ENCODE measurements at places on chromosomes 2 and 18. TPM values are rescaled to one million over a fixed set of nuclear protein-coding genes. Genes with fewer than 3 reads are reported as not detected.

The SERPINB2 gene
- total RNA-seq, result 2.0 TPM

- H3K27me3 ChIP-seq, result no peaks in the 10 kb centered on the region
- no peaks in the 10 kb centered on the region for H3K36me3 ChIP-seq
- no peak overlapping the region for H3K4me3 ChIP-seq
- DNase-seq, result no peak
- no peak overlapping the region for H3K27ac ChIP-seq
Measured at GRCh38 chr2:164595031-164595430, 26.3 kb downstream of the GRB14 start.

DNA sequence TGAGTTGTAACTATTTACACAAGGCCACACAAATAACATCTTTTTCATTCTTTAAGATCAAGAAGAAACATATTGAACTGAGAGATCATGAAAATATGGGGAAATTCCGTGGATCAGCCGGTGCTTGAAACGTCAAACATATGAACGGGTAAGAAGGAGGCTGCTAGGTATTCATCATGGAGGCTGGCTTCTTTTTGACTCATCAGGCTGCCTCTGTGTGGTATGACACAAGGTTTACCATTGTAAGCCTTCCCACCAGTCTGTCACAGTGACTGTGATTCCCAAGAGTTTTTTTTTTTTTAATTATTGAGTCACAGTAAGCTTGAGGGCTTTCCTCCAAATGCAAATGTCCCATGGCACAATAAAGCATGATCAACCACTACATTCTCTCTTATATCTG lies 506.9 kb downstream of the BCL11A start:
- no peaks in the 10 kb centered on the region for H3K4me1 ChIP-seq
- DNase-seq, result no peak
- H3K36me3 ChIP-seq, result no peaks in the 10 kb centered on the region
- H3K4me3 ChIP-seq, result no peak overlapping the region
- H3K27ac ChIP-seq, result no peak overlapping the region

DNA sequence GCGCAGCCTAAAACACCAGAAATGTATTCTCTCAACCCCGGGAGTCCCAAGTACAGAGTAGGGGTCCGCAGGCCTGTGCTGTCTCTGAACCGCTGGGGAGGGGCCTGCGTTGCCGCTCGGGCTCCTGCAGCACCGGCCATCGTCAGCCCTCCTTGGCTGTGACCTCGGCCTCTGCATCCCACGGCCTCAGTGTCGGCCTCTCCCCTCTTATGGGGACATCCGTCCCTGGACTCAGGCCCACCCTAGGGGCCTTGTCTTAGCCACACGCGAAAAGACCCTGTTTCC lies 50.5 kb downstream of the KCNG2 start:
- DNase-seq, result no peak
- H3K27me3 ChIP-seq, result no peaks in the 10 kb centered on the region
- no peak overlapping the region for H3K4me3 ChIP-seq
- H3K4me1 ChIP-seq, result no peaks in the 10 kb centered on the region

The UGT1A6 gene
- total RNA-seq, result not detected

The SEC11C gene
- 31.8 TPM for total RNA-seq

GRCh38 chr2:150135223-150135883 lies 352.1 kb downstream of the RND3 start:
- no peak overlapping the region for H3K27ac ChIP-seq
- no peak for DNase-seq
- H3K4me3 ChIP-seq, result no peak overlapping the region
- H3K27me3 ChIP-seq, result no peaks in the 10 kb centered on the region
- no peaks in the 10 kb centered on the region for H3K36me3 ChIP-seq
- no peaks in the 10 kb centered on the region for H3K4me1 ChIP-seq

The SPC25 gene
- total RNA-seq, result 0.93 TPM

DNA sequence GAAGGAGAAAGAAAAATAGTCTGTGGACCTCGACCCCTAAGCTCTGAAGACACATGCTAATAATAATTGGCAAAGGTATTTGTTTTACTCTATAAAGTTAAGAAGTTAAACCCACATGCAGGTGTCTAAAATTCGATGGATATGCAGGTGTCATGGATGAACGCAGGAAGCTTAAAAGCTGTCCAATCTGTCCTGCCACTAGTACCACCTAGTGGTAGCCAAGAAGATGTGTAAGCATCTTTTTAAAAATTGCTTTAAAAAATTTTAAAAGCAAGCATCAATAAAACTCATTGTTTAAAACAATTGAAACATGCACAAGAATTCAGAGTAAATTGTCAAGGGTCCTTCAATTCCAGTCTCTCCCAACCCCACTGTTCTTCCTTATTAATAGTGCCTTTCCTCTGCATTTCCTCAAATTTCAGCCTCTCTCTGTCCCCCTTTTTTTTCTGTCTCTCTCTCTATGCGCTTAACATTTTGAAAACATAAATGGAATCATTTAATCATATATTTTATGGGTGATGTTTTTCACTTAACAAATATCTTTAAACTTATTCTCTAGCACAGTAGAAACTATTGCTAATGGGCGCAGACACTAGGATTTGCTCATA lies 30.6 kb upstream of the PPP3R1 start:
- no peaks in the 10 kb centered on the region for H3K4me1 ChIP-seq
- no peak overlapping the region for H3K4me3 ChIP-seq
- H3K27ac ChIP-seq, result no peak overlapping the region
- no peak for DNase-seq

DNA sequence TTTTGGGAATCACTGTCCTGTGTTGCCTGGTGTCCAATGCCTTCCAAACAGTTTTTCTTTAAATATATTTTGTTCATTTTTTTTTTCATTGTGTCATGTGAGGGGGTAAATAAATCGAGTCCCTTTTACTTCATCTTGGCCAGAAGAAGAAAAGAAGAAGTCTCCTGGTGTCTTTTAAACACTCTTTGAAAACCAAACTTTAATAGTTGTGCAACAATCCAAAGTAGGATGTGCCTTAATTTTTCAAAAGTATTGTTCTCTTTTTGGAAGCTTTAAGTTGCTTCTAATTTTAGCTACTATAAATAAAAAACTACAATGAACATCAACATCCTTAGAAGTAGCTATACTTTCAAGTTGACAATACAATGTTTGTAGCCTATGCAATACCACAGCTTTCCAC lies 154.9 kb downstream of the ATAD2B start:
- no peak overlapping the region for H3K4me3 ChIP-seq
- H3K27ac ChIP-seq, result no peak overlapping the region
- H3K27me3 ChIP-seq, result no peaks in the 10 kb centered on the region
- no peaks in the 10 kb centered on the region for H3K4me1 ChIP-seq
- no peak for DNase-seq

GRCh38 chr2:197097578-197098366 lies 171.3 kb upstream of the PGAP1 start:
- peaks cover 5% of the 10 kb centered on the region for H3K36me3 ChIP-seq
- H3K27ac ChIP-seq, result no peak overlapping the region
- H3K27me3 ChIP-seq, result no peaks in the 10 kb centered on the region

The GAL3ST2 gene
- not detected for total RNA-seq

The MYO7B gene
- 0.32 TPM for total RNA-seq

DNA sequence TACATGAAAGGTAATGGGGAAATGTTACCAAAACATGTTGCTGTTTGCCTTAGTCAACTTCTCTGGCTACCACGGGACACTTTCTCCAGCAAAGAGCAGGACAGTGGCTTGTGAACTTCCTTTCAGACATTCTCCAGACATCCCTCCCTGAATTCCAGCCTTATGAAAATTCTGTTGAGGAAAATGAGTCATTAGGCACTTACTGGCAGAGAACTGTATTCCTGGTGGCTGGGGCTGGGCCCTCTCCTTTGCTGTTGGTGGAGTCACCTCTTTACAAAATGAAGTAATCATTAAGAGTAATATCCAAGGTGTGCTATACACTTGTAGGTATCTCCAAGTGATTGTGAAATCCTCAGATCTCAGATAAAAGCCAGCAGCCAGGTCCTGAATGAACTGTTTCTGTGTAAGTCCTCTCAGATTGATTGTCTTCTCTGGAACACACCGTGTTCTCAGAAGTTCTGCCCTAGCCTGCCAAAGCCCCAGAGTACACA lies 1.3 kb upstream of the FAP start:
- peak overlapping the region; percentile 34 for H3K4me3 ChIP-seq
- H3K27me3 ChIP-seq, result no peaks in the 10 kb centered on the region
- peak overlapping the region; percentile 88 for H3K27ac ChIP-seq
- peak; percentile 61 for DNase-seq

- no peak overlapping the region for H3K27ac ChIP-seq
- no peak for DNase-seq
- no peak overlapping the region for H3K4me3 ChIP-seq
- H3K27me3 ChIP-seq, result no peaks in the 10 kb centered on the region
- no peaks in the 10 kb centered on the region for H3K36me3 ChIP-seq
Measured at GRCh38 chr2:180359522-180360282, 352.6 kb upstream of the CWC22 start.

GRCh38 chr2:226489775-226490541 lies 309.7 kb downstream of the IRS1 start:
- no peaks in the 10 kb centered on the region for H3K4me1 ChIP-seq
- H3K27ac ChIP-seq, result no peak overlapping the region
- no peak for DNase-seq
- H3K4me3 ChIP-seq, result no peak overlapping the region

The MAPRE3 gene
- 16.1 TPM for total RNA-seq

The POLE4 gene
- total RNA-seq, result 59.3 TPM

The SERPINB4 gene
- not detected for total RNA-seq

DNA sequence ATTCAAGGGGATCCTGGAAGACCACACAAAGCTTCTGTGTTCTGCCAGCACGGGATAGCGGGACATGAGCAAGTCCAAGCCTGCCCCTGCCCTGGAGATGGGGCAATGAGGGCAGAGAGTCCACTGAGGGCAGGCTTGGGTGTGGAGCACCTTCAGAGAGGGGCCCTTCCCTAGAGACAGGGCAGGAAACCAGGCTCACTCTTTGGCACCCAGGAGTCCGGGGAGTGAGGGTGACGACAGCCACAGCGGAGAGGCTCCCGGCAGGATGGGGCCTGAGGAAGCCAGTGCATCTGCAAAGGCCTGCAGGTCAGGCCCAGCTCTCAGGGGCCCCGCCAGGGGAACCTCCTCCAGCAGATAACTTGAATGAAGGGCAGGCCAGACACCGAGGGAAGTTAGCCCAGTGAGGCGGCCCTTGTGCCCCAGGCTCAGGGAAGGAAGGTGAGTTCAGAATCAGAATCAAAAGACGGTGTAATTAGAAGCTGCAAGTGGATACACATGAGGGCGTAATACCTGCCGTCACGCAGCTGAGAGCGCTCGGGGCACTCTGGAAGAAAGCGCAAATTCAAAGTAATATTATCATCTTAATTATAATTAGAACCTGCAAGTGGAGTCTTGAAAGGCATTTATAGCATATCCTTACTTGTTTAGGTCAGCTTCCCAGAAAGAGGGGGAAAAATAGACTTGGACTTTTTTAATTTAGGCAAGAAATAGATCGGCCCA lies 142.6 kb upstream of the LGALSL start:
- no peak overlapping the region for H3K27ac ChIP-seq
- H3K4me1 ChIP-seq, result no peaks in the 10 kb centered on the region
- no peaks in the 10 kb centered on the region for H3K36me3 ChIP-seq
- H3K27me3 ChIP-seq, result no peaks in the 10 kb centered on the region
- peak; percentile 66 for DNase-seq

GRCh38 chr18:70558371-70558770 lies 269.5 kb downstream of the SOCS6 start:
- H3K4me3 ChIP-seq, result no peak overlapping the region
- DNase-seq, result no peak
- no peaks in the 10 kb centered on the region for H3K4me1 ChIP-seq
- H3K36me3 ChIP-seq, result no peaks in the 10 kb centered on the region
- H3K27me3 ChIP-seq, result no peaks in the 10 kb centered on the region

GRCh38 chr2:240200230-240201051 lies 60.0 kb upstream of the OTOS start:
- H3K27me3 ChIP-seq, result no peaks in the 10 kb centered on the region
- H3K4me1 ChIP-seq, result no peaks in the 10 kb centered on the region
- no peaks in the 10 kb centered on the region for H3K36me3 ChIP-seq
- DNase-seq, result peak; percentile 17

GRCh38 chr2:239343946-239344856 lies 56.6 kb downstream of the HDAC4 start:
- DNase-seq, result no peak
- no peak overlapping the region for H3K27ac ChIP-seq
- H3K4me3 ChIP-seq, result no peak overlapping the region
- no peaks in the 10 kb centered on the region for H3K4me1 ChIP-seq
- H3K36me3 ChIP-seq, result no peaks in the 10 kb centered on the region

GRCh38 chr18:49359732-49360444 lies 100.6 kb downstream of the DYM start:
- H3K36me3 ChIP-seq, result peaks cover 4% of the 10 kb centered on the region
- H3K4me1 ChIP-seq, result peaks cover 3% of the 10 kb centered on the region
- no peak overlapping the region for H3K4me3 ChIP-seq
- H3K27ac ChIP-seq, result no peak overlapping the region
- H3K27me3 ChIP-seq, result no peaks in the 10 kb centered on the region
- no peak for DNase-seq

The TTN gene
- total RNA-seq, result 4.8 TPM

The CCDC74B gene
- 2.6 TPM for total RNA-seq

The HAAO gene
- 22.0 TPM for total RNA-seq

- DNase-seq, result no peak
- H3K4me1 ChIP-seq, result no peaks in the 10 kb centered on the region
- H3K4me3 ChIP-seq, result no peak overlapping the region
- H3K27me3 ChIP-seq, result no peaks in the 10 kb centered on the region
- H3K27ac ChIP-seq, result no peak overlapping the region
Measured at GRCh38 chr2:237306787-237307170, 107.2 kb downstream of the COL6A3 start.

- H3K4me3 ChIP-seq, result no peak overlapping the region
Measured at GRCh38 chr2:207341112-207341750, 175.5 kb upstream of the KLF7 start.

- H3K4me3 ChIP-seq, result no peak overlapping the region
- H3K27ac ChIP-seq, result no peak overlapping the region
- H3K4me1 ChIP-seq, result no peaks in the 10 kb centered on the region
- no peak for DNase-seq
Measured at GRCh38 chr2:234847364-234847635, 104.5 kb upstream of the SH3BP4 start.

DNA sequence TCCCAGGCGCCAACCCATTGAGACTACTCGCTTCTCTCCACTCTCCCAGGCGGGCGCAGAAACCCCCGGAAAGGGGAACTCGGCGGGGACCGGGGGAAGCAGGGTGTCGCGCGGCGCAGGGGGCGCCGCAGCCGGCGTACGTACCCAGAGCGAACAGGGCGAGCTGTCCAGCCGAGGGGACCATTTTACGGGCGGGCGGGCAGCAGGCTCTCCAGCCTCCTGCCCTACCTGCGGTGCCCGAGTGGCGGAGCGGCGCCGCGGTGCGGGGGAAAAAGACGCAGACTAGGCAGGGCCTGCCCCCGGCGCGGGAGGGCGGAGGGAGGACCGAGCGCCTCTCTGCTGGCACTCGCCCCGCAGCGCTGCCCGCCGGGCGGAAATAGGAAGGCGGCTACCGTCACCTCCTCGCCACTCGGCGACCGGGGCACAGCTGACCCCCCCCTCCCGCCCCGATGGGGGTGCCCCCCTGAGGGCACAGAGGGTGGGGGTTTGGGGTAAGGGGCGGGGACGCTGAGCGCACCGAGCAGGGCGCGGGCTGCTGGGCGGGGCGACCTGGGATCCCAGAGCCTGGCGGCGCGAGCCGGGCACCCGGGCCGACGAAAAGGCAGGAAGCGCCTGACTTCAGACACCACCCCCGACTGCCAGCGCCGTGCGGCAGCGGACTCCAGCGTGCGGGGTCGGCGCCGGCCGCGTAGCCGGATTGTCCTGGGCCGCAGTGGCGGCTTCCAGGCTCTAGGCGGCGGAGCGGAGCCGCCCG lies at the start of gene TGFA:
Gene TGFA, minus strand, starts transcription at position 243 of the 754 bp plus-strand sequence. Its CDS starts 59 bp downstream, at position 184.
- H3K4me3 ChIP-seq, result peak within 1 kb of the TSS; percentile 77
- no peak within 1 kb of the TSS for H3K27ac ChIP-seq
- peak; percentile 90 for DNase-seq
- no peaks in the 10 kb centered on the region for H3K27me3 ChIP-seq
- no peaks in the 10 kb centered on the region for H3K36me3 ChIP-seq

GRCh38 chr2:113233593-113234550 lies 44.8 kb downstream of the PAX8 start:
- no peak overlapping the region for H3K27ac ChIP-seq
- no peaks in the 10 kb centered on the region for H3K36me3 ChIP-seq
- no peaks in the 10 kb centered on the region for H3K27me3 ChIP-seq

All from aorta (tissue), 5 donors.